ENCODE measurements at places on chromosomes 3 and 15.
A peak's percentile ranks its signal among the peaks of the same experiment; 100 is the strongest.

DNA sequence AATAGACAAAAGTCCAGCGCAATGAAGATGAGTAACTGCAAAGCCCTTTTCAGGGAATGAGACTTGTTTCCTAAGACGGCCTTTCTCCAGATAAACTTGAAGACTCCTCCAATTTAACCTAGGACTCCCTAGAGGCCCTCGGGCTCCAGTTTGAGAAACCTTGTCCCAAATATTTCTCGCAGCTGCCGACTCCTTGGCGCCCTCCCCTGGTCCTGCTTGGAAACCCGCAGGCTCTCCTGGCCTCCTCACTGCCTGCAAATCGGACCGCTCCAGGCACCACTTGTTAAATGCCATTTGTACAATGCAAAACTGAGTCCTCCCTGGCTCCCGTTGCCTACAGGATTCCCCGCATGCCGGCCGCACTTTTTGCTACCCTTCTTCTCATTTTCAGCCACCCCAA is 36.8 kb downstream of the MUC4 start:
- DNase-seq: peak; percentile 61

GRCh38 chr3:133113927-133114597 is 75.9 kb downstream of the TMEM108 start:
- DNase-seq: no peak

DNA sequence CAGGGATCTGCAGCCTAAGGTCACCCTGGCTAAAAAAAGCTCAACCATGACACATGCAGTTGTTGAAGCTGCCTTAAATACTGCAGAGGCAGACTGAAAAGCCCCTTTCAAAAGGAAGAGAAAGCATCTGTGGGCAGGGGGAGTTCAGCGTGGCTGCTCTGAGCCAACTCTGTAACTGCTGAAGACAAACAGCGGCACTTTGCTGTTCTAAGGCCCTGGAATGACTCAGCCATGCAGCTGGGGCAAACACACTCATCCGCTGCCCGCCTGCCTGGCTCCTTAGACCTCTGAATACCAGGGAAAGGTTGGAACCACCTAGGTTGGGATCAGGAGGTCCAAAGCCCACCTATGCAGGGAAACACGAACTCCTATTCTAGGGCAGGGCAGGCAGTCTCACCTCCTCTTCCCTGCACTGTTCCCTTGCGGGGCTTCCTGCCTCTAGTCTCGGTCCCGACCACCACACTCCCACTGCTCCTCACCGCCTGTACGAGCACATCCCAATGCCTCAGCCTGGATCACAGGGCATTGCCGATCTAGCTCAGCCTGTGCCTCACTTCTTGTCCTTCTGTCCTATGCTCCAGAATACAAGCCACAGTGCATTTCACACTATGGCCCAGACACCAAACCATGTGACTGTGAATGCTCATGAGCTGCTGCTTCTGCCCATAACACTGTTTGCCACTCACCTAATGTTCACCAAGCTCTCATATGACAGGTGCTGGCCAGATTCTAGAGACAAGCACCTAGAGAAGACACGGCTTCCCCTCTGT is 6.6 kb upstream of the MUSTN1 start:
- no peak for DNase-seq

DNA sequence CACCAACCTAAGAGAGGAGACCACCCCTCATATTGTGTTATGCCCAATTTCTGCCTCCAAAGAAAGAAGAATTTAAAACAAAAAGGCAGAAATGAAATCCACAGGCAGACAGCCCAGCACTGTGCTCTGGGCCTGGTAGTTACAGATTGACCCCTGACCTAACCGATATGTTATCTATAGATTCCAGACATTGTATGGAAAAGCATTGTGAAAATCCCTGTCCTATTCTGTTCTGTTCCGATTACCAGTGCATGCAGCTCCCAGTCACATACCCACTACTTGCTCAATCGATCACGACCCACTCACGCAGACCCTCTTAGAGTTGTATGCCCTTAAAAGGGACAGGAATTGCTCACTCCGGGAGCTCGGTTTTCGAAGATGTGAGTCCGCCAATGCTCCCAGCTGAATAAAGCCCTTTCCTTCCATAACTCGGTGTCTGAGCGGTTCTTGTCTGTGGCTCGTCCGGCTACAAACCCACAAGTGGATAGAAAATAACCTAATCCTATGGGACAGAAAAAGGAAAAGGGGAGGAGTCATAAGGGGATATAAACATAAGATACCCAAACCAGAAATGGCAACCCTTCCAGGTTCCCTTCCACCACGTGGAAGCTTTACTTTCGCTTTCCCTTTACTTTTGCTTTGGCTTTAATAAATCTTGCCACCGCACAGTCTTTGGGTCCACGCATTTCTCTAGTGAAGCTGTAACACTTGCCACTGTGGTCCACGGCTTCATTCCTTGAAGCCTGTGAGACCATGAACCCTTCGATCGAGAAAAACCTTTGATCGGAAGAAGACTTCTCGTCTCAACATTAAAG is 1.7 kb upstream of the CFAP91 start:
- DNase-seq: no peak

DNA sequence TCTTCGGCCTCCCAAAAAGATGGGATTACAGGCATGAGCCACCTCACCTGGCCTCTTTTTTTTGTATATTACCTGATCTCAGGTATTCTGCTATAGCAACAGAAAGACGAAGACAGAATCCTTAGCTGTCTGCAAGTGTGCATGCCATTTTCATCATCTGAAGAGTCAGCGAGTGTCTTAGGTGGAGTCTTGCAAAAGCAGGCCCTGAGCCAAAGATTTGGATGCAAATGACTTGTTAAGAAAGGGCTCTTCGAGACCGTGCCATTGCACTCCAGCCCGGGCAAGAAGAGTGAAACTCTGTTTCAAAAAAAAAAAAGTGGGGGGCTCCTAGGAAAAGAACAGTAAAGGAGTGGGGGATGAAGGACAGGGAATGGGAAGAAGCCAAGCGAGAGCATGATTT is 10.2 kb upstream of the TRIM69 start:
- peak; percentile 82 for DNase-seq

- peak; percentile 49 for DNase-seq
Observed at GRCh38 chr3:187223799-187224198, 26.5 kb downstream of the RTP1 start.

DNA sequence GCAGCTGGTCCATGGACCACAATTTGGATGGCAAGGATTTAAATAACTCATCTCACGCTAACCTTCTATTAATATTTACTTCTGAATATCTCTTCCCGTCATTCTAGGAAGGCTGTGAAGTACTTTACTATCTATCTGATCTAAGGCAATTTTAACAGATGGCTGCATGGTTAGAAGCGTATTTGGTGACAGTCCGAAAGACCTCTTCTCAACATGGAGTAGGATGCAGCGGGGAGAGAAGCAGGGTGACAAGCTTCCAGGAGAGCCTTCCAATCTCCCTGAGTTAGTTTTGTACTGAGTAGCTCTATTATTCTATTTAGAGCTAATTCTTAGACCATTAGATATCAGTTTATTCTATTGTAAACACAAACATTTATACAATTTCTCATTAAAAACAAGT is 309.4 kb downstream of the PLCL2 start:
- DNase-seq: no peak

- no peak for DNase-seq
Observed at GRCh38 chr3:40208251-40208650, 101.3 kb upstream of the EIF1B start.

GRCh38 chr3:99633887-99634558 is 4.4 kb upstream of the COL8A1 start:
- no peak for DNase-seq

GRCh38 chr3:27049792-27050191 is 319.4 kb downstream of the NEK10 start:
- DNase-seq: no peak

DNA sequence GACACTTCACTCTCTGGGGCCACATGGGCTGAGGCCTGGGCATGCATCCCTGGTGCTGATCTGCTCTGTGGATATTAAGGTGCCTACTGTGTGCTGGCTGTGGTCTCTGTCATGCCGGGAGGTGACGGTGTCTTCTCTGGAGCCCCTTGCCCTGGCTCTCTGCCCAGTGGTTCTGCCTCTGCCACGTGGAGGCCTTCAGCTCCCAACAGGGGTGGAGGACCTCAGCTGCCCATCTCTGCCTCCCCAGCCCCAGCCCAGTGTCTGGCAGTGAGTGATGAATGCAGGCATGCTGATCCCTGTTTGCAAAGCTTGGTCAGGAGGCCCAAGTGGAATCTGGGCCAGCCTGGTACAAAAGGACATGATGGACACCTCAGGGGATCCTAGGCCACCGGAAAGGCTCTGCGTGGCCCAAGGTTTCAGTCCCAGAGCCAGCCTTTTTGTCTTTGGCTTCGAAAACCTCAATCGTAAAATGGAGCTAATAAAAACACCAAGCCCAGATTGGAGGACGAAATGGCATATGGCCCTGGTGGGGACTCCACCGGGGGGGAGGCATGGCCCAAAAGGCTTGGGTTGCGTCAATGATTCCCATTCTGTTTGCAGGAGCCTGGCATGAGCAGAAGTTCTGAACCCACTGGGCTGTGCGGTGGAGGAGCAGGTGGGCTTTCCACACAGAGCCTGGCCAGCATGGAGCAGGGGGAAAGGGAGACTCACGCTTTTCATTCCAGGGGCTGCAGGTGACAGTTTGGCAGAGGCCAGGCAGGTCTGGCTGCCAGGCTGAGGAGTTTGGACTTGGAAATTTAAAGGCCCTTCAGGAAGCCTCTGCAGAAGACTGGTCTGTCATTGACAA is 54.7 kb upstream of the KLF13 start:
- no peak for DNase-seq

- DNase-seq: peak; percentile 1
Observed at GRCh38 chr15:91114301-91114700, 14.2 kb downstream of the SV2B start.

DNA sequence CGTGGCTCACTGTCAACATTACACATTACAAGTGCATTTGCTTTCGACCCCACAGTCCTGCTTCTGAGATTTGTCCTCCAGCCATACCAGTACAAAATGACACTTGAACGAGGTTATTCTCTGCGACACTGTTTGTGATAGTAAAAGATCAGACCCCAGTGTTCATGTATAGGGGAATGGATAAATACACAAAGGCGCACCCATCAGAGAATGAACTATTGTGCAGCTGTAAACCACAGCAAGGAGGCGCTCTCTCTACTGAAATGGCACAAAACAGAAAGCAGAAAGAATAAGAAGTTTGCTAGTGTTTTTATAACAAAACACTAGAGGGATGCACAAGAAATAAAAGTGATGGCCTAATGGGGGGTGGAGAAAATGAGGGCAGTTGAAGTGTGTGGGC is 4.9 kb upstream of the CHSY1 start:
- DNase-seq: peak; percentile 25

- DNase-seq: no peak
Observed at GRCh38 chr3:115409596-115409995, 213.7 kb upstream of the GAP43 start.

DNA sequence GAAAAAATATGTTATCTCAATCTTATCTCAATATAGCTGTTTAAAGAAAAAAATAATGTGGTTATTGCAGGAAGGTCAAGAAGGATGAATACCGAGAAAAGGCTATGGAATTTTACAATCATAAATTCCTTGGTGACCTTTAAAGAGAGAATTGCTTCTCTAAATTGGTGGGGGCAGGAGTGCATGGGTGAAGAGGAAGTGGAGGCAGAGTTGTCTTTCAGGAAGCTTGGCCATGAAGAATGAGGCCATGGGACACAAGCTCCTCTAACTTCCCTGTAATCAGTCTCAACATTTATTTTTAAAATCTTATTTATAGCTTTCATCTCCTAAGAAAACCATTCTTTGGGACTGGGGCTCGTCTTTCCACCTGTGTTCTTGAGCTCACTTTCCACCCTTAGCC is 22.4 kb upstream of the ALDH1A2 start:
- DNase-seq: no peak

DNA sequence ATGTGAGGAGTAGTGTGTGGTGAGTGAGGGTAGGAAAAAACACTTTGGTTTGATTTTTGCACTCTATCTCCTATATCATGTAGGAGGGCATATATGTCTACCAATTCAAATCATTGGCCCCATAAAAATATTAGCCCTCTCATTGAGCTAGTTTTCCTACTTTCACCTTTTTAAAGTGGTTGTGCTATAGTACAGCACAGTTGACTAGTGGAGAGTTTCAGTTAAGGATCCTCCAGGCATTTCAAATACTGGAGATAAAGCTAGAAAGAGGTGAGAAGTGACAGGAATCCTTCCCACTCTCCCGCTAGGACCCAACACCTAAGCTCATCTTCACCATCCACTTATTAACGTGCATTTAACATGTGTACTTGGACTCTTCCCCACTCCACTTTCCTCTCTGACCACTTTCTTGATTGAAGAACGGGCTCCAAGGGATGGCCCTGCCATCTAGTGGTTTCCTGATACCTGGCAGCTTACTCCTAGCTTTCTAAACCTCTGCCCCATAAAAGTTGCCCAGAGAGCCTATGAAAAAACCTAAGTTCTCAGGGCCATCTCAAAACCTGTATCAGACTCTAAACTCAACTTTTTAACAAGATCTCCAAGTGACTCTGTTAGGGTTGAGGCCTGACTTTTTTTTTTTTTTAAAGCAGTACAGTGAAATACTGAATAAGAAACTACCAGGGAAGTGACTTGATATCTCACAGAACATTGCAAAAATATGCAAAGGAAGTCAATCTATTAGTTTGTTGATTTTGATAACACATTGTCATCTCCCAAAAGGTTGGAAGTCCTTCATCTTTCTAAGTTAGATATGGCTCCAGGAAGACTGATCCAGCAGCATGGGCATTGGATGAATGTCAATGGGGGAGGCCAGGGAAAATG is 17.9 kb downstream of the IL12A start:
- peak; percentile 80 for DNase-seq

GRCh38 chr3:183485093-183485492 is 56.7 kb upstream of the MCF2L2 start:
- DNase-seq: peak; percentile 79

- no peak for DNase-seq
Observed at GRCh38 chr3:126577261-126577660, 18.5 kb upstream of the C3orf22 start.

DNA sequence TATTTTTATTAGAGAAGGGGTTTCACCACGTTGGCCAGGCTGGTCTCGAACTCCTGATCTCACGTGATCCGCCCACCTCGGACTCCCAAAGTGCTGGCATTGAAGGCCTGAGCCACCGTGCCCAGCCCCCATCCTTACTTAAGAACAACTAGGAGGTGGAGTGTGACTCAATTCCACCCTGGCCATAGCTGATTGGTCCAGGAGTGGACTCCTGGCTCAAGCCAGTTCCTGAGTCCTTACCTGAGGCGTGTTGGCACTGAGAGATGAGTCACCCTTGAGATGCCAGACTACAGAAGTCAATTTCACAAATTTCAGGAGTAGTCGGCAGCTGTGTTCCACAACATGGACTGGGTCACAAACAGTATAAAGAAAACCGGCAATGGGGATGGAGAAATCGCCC is 124.2 kb downstream of the SHQ1 start:
- DNase-seq: no peak

GRCh38 chr3:32818229-32818969 is 602 bp downstream of the TRIM71 start:
- DNase-seq: no peak

- DNase-seq: peak; percentile 90
Observed at GRCh38 chr15:75723847-75724660, 11.4 kb upstream of the CSPG4 start.

- DNase-seq: no peak
Observed at GRCh38 chr15:65072027-65072426, 4.2 kb upstream of the RASL12 start.

All from RPMI8226 (cell line).